ENCODE measurements at places on chromosomes 16 and 17.

GRCh38 chr17:38919316-38920078 lies 5.9 kb upstream of the LASP1NB start:
- no peak for DNase-seq

DNA sequence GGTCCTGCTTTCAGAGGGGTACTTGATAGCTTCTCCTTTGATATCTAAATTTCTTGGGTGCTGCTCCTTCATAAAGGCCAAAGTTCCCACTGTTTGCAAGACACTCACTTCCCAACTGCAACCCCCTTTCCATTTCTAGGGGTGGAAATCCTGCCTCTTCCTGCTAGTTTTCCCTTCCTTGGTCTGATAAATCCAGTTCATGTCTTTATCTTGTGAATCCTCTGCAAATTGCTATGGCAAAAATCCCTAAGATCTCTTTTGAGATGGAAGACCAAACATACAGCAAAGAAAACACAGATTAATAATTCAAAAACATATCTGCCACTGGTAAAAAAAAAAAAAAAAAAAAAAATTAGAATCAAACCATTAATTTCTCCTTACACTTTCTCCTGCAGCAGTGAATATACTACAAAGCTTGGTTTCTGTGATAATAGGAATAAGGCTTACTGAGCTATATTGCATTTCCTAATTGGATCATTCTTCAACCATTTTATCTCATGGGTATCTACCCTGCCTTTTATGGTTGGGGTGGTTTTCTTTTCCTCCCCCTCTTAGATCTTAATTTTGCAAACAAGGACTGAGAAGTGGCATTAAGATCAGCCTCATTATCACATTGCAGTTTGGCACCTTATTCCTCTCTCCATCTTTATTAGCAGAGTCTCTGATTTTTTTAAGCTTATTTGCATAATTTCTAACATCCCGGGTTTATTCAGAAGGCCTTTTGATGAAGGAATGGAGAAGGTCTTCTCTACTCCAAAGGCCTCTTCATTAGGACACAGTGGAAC lies 439.1 kb downstream of the XYLT1 start:
- DNase-seq, result no peak

DNA sequence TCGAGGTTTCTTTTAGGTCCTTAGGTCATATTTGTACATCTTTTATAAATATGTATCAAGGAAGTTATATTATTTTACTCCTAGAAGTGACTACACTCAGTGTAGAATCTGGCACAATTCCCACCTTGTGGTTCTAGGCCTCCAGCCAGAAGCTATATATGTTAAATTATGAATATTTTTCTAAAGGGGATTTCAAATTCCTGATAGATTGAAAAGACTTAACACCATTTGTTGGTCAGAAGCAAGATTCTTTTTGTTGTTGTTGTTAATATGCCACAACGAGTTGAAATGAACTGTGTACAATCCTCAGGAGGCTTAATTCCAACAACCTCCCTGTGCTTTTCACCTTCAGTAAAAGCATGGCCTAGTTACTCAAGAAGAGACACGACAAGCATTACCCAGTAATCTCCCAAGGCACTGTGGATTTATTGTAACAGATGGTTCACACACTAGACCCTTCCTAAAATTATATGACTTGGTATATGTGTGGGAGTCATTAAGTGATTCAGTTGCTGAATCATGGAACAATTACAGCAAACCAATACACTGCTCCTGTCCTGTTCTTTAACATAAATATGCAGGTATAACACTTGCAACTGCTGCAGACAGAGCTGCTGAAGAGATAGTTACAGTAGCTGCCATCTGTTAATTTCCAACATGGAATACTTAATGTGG lies 964.4 kb upstream of the GOT2 start:
- DNase-seq, result peak; percentile 90

GRCh38 chr16:48541108-48541786 lies 68.7 kb downstream of the N4BP1 start:
- DNase-seq, result no peak

- no peak for DNase-seq
Measured at GRCh38 chr17:61806081-61806828, 57.1 kb downstream of the BRIP1 start.

DNA sequence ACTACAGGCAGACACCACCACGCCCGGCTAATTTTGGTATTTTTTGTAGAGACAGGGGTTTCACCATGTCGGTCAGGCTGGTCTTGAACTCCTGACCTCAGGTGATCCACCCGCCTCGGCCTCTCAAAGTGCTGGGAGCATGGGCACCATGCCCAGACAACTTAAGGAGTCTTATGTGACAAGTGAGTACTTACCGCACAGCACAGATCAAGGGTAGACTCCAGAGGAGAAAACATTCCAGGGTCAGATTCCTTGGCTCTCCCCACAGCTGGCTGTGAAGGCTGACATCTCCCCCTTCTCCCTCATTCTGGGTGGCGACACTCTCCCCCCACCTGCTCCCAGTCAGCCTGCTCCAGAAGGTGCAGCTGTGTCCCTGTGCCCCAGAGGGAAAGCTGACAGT lies 10.6 kb downstream of the ZSCAN10 start:
- DNase-seq, result no peak

DNA sequence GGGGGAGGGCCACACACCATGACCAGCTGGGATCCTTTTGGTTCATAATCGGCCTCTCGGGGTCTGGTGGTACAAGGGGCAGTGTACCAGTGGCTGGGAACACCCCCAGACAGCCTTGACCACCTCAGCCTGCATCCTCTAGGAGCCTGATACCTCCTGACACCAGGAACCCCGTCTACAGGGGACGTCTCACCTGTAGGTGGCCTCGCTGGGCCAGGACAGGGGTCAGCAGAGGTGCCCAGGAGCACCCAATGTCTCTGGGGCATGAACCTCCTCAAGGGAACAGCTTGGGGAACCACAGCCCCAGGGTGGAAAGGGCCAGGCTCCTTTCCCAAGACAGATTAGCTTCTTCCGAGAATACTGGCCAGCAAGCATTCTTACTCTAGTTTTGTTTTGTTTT lies 2.5 kb upstream of the METRNL start:
- DNase-seq, result no peak

- no peak for DNase-seq
Measured at GRCh38 chr17:6548034-6548433, 8.3 kb downstream of the PITPNM3 start.

DNA sequence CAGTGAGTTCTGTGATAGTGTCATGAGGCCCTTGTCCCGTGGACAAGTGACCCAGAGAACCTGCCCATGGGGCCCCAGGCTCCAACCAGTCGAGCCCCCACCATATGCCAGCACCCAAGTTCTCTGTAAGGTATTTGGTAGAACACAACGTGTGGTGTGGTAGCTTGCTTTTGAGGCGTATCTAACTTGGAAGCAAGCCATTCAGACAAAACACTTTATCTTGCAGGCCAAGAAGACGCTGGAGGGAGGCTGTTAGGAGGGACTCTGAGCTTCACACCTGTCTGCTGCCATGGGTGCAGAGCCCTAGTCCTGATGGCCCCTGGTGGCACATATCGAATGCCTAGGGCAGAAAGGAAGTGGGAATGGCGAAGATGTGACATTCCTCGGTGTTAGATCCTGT lies 1.6 kb downstream of the NDUFAF8 start:
- no peak for DNase-seq

- no peak for DNase-seq
Measured at GRCh38 chr17:10205549-10206185, 7.3 kb upstream of the GAS7 start.

GRCh38 chr17:77822302-77823030 lies 136.0 kb upstream of the TNRC6C start:
- DNase-seq, result no peak

GRCh38 chr16:57680842-57681375 lies 12.8 kb downstream of the ADGRG3 start:
- DNase-seq, result no peak

GRCh38 chr17:1762233-1762900 lies 507 bp downstream of the SERPINF1 start:
- DNase-seq, result peak; percentile 30

- peak; percentile 77 for DNase-seq
Measured at GRCh38 chr16:2003827-2004641, 5.6 kb downstream of the ZNF598 start.

DNA sequence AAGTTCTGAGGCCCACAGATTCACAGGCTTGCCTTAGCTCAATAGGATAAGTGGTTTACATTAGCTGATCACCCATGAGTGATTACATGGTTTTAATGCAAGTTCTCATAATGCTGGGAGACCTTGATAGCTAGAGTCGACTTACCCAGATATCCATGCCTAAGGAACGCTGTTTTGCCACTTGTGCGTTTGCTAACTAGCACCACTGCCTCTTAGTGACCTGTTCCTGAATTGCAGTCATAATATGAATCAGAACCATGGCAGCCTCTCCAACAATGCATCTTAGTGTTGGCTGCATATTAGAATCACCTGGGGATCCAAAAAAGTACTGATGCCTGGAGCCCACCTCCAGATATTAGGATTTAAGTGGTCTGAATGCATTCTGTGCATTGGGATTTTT lies 251.1 kb upstream of the CDH5 start:
- no peak for DNase-seq

- no peak for DNase-seq
Measured at GRCh38 chr16:444027-444426, 18.6 kb downstream of the RAB11FIP3 start.

DNA sequence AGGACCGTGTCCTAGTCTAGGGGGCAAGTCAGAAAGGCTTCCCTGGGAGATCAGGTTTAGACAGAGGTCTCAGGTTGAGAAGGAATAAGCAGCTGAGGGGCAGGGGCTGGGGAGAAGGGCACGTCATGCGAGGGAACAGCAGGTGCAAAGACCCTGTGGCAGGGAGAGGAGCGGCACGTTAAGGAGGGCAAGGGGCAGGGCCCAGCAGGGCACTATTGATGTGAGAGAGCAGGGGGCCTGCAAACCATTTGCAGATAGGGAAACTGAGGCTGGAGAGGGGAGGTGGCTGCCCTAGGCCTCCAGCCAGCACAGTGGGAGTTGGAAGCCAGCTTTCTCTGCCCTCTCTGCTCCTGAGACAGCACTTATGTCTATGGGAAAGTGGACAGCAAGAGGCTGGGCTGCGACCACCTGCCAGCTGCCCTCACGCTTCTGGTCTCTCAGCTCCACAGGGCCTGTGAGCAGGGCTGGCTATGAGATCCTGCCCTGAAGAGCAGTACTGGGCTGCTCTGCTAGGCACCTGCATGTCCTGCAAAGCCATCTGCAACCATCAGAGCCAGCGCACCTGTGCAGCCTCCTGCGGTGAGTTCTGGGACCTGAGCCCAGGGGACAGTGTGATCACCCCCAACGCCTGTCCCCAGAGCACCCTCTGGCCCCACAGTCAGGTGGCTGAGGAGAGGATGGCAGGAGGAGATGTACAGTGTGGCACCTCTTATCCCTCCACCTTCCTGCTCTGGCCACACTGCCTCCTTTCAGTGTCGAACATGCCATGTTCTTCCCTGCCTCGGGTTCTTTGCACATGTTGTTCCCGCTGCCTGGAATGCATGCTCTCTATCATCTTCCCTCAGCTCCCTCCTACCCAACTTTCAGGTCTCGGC lies 61.5 kb downstream of the USP22 start:
- no peak for DNase-seq

- peak; percentile 49 for DNase-seq
Measured at GRCh38 chr17:12789481-12790248, at the start of gene ARHGAP44. Gene ARHGAP44, plus strand, starts transcription at chr17:12789498. Its CDS starts 341 bp downstream, at chr17:12789839.

DNA sequence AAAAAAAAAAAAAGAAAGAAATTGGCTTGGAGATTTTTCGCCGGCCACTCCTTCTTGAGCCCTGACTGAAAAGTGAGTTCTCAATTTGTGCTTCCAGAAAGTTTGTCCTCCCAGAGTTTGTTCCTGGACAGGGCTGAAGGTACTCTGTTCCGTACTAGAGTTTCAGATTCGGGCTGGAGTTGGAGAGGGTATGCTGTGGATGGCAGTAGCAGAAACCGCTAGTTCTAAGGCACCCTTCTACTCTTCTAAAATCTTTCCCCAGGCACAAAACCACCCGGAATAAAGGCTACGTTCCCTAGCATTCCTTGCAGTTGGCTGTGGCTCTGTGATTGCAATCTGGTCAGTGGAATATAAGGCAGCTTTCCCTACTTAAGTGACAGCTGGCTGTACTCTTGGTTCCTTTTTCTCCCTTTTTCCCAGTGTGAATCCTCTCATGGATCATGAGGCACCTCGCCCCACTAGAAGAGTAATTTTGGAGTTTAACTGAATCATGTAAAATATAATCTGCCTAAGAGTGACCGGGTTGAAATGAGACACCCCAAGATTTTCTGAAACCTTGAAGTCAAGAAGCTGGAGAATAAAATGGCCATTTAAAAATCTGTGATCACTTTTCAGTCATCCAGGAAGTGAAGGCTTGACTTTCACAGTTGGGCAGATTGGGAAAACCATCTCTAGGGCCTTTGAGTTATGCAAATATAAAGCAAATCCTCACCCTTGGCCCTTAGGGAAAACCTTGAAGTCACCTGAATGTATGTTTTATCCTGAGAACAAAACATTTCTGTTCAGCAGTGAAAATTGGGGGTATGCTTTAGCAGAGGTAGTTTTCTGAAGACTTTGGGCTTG lies 901 bp upstream of the HEATR6 start:
- DNase-seq, result peak; percentile 50

DNA sequence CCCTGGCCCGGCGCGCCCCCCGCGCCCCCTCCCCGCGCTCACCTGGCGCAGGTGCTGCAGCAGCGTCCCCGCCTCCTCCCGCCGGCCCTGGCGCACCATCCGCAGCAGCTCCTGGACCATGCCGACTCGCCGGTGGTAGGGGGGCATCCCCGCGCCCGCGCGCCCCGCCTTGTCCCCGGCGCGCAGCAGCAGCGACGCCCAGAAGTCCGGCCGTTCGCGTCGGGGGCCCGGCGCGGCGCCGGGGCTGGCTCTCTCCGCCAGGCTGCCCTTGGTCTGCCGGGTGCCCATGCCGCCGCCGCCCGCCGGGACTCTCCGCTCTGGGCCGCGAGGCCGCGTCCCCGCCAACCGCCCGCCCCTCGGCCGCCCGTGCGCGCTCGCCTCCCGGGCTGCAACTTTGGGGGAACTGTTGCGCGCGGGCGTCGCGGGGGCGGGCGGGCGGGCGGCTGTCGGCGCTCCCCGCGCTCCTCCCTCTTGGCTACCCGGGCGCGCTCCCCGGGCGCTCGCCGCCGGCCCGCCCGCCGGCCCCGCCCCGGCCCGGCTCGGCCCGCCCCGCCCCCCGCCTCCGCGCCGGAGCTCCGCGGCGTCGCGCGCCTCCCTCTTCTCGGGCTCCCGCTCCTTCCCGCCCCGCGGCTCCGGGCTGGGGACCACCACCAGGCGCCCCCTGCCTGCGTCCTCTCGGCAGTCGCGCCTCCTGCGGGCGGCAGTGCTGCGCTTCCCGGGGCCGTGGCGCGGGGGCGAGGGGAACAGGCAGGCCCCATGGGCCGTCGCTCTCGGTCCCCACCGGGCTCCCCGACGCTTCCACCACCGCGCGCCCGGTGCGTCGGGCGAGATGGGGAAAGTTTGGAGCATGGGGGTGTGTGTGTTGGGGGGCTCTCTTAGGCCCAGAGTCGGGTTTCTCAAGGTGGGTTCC lies at the start of gene LRRC75A:
LRRC75A (minus strand) TSS at position 491 of the 910 bp plus-strand sequence; CDS start at position 288, 203 bp downstream.
- DNase-seq, result peak; percentile 20

DNA sequence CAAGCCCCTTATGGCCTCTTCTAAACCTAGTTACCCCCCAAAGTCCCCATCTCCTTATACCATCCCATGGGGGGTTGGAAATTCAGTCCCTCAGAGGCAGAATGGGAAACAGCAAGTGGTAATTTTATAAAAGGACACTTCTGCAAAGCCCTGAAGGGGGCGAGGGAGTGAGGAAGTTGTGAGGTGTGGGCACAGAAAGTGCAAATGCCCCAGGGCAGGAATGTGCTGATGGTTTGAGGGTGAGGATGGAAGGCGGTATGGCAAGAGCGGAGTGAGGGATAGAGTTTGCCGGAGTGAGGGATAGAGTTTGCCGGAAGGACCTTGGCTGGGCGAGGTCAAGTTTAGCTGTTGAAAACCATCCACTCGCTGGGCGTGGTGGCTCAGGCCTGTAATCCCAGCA lies 52.7 kb downstream of the HAPSTR1 start:
- DNase-seq, result no peak
